ENCODE measurements at places on chromosomes 2 and 18.

GRCh38 chr2:42934580-42935186, 142.3 kb upstream of the HAAO start:
- DNase-seq: no peak

DNA sequence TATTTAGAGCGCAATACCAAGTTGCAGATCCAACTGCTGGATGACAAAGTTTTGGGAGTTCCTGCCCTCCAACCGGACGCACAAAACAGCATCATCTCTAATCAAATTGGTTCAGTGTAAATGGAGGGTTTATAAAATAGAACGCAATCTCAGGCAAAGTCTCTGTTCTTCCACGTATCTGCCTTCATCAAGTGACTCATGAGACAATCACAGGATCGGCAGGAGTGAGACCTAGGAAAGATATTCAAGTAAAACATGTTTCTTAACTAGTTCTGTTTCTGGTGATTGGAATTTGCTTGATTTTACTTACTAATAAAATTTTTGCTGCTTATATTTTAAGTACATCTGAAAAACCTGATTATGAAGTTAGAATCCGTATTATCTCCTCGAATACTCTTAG, 7.6 kb downstream of the FZD5 start:
- no peak for DNase-seq

- no peak for DNase-seq
Measured at GRCh38 chr18:32289483-32290075, 99.7 kb downstream of the MEP1B start.

DNA sequence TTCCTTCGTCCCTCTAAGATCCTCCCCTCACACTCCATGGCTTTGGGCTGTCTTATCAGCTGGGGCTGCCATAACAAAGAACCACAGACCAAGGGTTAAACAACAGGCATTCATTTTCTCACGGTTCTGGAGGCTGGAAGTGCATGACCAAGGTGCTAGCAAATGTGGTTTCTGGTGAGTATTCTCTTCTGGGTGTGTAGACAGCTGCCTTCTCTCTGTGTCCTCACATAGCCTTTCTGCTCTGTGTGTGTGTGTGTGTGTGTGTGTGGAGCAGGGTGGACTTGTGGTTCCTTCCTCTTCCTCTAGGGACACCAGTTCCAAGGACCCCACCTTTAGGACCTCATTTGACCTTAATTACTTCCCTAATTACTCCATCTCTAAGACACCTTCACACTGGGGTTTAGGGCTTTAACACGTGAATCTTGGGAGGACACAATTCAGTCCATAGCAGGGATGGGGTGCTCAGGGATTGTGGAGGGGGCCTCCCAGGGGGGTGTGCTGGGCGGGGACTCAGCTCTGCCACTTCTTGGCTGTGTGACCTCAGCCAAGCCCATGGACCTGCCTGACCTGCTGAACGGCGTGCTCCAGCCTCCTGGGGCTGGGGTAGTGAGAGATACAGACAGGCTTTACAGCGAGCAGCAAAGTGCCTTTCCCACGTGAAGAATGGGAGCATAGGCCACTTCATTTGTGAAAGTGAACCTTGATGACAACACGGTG, 38.0 kb downstream of the ACKR3 start:
- DNase-seq: no peak

DNA sequence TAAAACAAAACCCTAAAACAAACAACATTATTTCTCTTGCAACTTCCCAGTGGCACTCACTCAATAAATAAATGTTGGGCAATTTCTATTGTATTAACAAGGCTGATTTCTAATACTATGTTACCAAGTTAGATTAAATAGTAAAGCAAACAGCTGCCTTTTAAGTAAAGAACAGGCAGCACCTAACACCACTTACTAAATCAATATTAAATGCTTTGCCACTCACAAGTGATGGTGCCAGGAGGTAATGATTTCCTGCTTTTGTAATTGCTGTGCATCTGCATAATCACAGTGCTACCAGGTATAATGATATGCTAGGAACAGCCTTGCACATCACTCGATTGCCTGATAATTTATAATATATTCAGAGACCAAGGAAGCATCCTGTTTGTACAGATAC, 276.5 kb downstream of the NBAS start:
- no peak for DNase-seq

- DNase-seq: no peak
Measured at GRCh38 chr2:25374411-25374810, 32.7 kb upstream of the DNMT3A start.

DNA sequence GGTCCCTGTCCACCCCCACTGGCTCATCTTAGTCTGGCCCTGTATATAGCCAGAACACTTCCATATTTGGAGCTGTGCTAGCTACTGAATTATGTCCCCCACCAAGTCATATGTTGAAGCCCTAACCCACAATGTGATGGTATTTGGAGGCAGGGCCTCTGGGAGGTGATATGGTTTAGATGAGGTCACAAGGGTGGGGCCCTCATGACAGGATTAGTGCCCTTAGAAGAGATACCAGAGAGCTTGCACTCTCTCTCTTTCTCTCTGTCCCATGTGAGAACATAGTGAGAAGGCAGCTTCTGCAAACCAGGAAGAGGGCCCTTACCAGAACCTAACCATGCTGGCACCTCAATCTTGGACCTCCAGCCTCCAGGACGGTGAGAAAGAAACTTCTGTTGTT, 31.2 kb downstream of the ALPK2 start:
- no peak for DNase-seq

DNA sequence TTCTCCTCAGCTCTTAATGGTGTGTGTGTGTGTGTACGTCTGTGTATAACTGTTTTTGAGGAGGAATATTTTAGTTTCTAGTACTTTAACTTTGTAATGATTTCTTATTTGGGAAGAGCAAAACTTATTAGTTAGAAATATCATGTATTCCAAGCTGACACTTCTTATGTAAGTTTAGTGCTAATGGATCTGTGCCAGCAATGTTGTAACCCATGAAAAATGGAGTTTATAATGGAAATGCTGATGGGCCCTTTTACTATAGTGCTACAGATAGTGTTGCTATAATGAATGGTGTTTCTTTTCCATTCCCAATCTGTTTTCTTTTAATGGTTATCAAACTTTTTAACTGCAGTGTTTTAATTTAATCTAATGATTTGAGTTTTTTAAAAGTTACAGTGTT, 49.8 kb upstream of the OTX1 start:
- DNase-seq: no peak

GRCh38 chr2:101983486-101983885, 8.3 kb upstream of the IL1R2 start:
- DNase-seq: no peak

- DNase-seq: no peak
Measured at GRCh38 chr2:24228470-24228869, 53.6 kb downstream of the FAM228A start.

GRCh38 chr2:107414376-107414775, 412.3 kb upstream of the RGPD4 start:
- no peak for DNase-seq

- DNase-seq: no peak
Measured at GRCh38 chr2:73494031-73494430, 108.4 kb downstream of the ALMS1 start.

- DNase-seq: no peak
Measured at GRCh38 chr2:62305421-62306176, 109.7 kb downstream of the B3GNT2 start.

DNA sequence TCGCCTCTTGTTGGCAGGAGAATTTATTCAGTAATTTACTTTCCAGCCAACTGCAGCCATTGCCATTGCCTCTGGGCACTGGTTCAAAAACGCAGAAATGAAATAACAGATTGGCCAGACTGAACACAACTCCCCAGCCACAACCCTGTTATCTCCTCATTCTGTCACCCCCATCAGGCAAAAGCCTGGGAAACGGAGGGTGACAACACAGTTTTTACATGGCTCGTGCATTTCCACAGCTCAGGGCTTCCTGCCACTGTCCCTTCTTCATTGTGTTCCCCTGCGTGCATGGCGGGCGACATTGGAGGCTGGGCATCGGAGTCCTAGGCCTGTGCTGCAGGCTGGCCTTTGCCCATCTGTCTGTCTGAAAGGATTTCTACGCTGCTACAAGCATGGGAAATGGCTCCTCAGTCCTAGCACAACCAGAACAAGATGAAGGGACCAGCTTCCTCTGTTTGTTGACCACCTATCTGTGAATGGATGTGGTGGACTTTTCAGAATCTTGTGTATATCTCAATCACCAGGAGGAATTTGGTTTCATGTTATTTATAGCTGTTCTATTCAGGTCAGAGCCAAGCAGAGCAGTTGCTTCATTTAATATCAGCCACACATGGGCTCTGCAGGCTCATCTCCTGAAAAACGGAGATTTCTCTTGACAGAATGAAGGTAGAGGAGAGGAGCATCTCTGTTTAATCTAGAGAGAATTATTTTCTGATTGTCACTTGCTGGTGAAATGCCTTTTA, 107.0 kb downstream of the MGAT5 start:
- no peak for DNase-seq

DNA sequence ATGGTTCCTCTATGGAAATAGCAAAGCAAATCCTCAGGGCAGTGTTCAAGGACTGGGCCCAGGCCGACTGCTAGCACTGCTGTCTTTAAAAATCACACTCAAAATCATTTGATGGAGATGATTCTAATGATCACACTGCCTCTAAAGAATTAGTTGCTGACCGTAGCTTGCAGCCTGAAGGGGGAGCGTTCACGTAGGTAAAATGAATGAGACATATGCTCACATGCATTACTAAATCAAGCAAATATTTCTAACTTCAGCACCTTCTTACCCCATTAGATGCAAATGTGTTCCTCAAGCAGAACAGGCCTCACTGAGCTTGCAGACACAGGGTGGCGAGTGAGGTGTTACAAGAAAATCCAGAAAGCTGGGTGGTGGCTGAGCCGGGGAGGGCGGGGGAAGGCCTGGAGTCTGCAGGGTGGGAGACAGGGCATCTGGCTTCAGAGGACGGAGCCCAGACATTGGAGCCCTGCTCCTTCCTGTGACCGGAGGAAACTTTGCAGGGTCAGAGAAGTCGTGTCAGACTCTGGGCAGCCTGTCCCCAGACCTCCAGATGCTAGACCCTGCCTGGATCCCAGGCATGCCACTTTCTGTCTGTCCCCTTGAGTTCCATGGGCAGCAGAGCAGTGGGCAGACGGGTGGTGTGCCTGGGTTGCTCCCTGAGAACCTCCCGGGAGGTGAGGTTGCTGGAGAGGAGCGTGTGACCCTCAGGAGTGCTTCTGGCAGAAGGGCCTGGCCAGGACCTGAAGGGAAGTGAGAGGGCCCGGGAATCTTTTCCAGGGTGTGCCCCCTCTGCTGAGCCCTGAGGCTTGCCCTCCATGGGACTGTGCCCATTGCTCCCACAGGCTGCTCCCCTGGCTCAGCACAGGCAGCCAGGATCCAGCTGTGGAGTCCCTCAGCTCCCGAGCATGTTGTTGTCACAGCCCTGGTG, 7.1 kb upstream of the NPPC start:
- no peak for DNase-seq

DNA sequence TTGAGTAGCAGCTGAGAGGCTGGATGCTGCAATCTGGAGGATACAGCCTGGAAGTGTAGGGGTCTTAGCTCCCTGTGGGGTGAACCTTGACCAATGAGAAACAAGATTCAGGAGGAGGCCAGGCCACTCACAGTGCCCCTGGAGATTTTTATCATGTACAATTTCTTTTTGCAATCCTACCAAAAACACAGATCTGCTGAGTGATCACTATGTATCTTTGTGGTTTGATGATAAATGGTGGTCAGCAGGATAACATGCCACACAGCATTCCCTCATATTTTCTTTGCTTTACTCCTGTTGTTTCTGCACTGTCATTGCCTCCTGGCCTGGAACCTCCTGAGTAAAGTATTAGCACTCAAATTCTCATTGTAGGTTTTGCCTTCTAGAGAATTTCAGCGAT, 357.9 kb downstream of the THSD7B start:
- DNase-seq: no peak

GRCh38 chr2:224268441-224268840, 133.5 kb downstream of the FAM124B start:
- no peak for DNase-seq

DNA sequence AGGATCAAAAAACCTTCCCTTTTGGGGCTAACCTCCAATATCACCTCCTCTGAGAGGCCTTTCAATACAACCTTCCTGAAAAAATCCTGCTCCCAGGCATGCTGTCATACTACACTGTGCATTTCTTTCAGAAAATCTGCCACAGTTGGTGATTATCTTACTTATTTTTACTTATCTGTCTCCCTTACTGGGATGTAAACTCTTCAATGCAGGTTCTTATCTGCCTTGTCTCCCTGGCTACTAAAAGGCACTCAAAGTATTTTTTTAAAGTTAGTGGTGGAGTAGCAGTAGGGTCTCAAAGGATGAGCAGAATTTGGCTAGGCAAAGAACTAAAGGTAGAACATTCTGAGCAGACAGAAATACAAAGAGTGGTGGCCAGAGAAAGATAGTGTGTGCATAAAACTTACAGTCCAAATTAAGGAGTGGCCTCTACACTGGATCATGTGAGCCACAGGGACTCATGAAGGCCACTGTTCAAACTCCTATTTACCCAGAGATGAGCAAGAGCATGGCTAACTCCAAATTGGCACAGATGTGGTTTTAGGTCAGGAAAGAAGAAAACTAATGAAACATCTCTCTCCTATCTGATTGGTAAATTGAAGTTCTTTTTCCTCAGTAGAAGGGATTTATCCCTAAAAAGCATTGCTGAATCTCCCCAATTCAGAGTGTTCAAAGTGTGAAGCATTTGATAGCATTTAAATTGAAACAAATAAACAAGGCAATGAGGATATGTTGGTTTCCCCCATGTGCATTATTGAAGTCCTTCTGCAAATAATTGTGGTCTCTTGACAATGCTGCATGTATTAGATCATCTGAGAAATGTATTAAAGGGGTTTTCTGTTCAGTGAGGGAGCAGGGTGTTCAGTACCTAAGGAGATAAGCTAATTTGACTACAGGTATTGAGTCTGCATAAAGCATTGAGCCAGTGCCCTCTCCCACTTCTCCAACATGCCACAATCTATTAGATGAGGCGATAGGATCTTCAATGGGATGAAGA, 285.5 kb downstream of the MREG start:
- DNase-seq: no peak

GRCh38 chr2:157822533-157822932, 53.6 kb downstream of the ACVR1 start:
- DNase-seq: no peak

- DNase-seq: no peak
Measured at GRCh38 chr2:102872388-102872787, 110.6 kb downstream of the TMEM182 start.

GRCh38 chr2:22934747-22935146, 450.2 kb upstream of the KLHL29 start:
- no peak for DNase-seq

GRCh38 chr2:233342301-233342700, 12.0 kb upstream of the DGKD start:
- no peak for DNase-seq

DNA sequence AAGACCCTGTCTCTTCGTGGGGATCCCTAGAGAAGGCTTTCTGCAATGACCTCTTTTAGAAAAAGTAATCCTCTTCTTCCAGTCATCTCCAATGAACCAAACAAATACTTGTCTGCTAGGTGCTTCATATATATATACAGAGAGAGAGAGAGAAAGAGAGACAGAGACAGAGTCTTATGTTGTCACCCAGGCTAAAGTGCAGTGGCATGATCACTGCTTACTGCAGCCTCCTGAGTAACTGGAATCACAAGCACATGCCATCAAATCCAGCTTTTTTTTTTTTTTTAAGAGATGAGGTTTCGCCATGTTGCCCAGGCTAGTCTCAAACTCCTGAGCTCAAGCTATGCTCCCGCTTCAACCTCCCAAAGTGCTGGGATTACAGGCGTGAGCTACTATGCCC, 18.6 kb upstream of the PKDCC start:
- no peak for DNase-seq

Measured in stimulated activated CD8-positive, alpha-beta memory T cell treated with anti-CD3 and anti-CD28 coated beads, Interleukin-15, amount 100 ng/mL, for 24 hours (primary cell).